ENCODE measurements at places on chromosomes 6 and 20. TPM values are rescaled to one million over a fixed set of nuclear protein-coding genes. Genes with fewer than 3 reads are reported as not detected.

Gene SLC24A3
- total RNA-seq: 5.2 TPM

DNA sequence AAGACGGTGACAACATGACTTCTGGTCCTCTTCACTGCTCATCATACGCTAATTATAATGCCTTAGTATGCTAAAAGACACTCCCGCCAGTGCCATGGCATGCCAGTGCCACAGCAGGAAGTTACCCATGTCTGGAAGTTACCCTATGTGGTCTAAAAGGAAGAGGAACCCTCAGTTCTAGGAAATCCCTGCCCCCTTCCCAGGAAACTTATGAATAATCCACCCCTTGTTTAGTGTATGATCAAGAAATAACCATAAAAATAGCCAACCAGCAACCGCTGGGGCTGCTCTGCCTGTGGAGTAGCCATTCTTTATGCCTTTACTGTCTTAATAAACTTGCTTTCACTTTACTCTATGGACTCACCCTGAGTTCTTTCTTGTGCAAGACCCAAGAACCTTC, 15.8 kb upstream of the SERPINB9 start:
- no peaks in the 10 kb centered on the region for H3K27me3 ChIP-seq
- no peak overlapping the region for H3K4me3 ChIP-seq
- H3K4me1 ChIP-seq: peaks cover 2% of the 10 kb centered on the region

DNA sequence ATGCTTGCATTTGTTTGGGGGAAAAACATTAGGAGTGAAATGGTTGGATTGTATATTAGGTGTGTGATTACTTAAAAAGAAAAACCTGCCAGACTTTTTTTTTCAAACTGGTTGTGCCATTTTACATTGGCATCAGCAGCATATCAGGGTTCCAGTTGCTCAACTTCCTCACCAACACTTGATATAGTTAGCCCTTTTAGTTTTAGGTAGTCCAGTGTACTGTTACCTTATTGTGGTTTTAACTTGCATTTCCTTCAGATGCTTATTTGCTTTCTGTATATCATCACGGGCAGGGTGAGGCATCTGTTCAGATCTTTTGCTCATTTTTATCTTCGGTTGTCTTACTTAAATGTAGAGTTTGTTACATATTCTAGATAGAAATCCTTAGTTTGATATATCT, 5.2 kb downstream of the XRN2 start:
- no peak overlapping the region for H3K4me3 ChIP-seq
- no peaks in the 10 kb centered on the region for H3K4me1 ChIP-seq

DNA sequence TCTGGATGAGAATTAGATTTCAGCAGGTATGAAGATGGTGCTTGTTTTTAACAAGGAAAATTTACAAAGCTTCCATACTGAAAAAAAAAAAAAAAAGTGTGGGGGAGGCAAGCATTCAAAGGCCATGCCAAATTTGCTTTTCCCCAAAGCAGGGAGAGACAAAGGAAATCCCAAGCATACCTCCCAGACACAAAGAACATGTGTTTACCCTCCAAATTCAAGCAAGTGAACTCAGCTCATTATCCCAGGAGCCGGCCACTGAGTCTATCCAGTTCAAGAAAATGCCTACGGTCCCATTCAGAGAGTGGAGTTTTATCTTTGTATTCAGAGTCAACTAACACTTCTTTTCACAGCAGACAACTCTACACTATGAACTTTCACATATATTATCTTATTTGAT, 102.7 kb upstream of the ID4 start:
- no peaks in the 10 kb centered on the region for H3K27me3 ChIP-seq
- H3K4me3 ChIP-seq: no peak overlapping the region
- no peaks in the 10 kb centered on the region for H3K4me1 ChIP-seq
- H3K27ac ChIP-seq: no peak overlapping the region
- H3K36me3 ChIP-seq: no peaks in the 10 kb centered on the region
- DNase-seq: no peak

DNA sequence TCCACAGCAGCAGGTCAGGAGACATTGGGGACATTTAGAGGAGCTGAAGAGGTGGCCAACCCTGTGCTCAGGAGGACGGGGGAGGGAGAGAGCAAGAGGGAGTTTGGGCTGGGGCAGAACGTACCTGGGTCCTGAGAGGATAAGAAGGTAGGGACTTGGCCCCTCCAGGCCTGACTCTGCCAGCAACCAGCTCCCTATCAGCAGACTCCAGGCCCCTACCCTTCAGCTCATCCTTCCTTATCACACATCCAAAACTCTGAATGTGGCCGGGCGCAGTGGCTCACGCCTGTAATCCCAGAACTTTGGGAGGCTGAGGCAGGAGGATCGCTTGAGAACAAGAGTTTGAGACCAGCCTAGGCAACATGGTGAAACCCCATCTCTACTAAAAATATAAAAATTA, 5.0 kb downstream of the STMN3 start:
- H3K36me3 ChIP-seq: no peaks in the 10 kb centered on the region
- no peaks in the 10 kb centered on the region for H3K27me3 ChIP-seq
- no peaks in the 10 kb centered on the region for H3K4me1 ChIP-seq

DNA sequence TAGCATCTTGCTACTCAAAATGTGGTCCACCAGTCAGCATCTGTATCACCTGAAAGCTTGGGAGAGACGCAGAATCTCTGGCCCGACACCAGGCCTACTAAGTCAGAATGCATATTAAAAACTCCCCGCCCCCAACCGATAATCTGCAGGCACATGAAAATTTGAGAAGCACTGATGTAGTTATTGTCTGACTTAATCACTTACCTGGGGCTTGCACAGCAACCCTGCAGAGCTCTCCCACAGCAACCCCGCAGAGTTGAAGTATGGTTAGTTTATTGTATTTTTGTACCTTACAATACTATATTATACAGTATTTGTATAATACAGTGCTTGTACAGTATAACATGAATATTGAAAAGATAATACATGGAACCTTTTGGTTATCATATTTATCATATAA, 53.7 kb downstream of the KLHL31 start:
- H3K4me1 ChIP-seq: peaks cover 9% of the 10 kb centered on the region
- no peak overlapping the region for H3K27ac ChIP-seq
- no peaks in the 10 kb centered on the region for H3K27me3 ChIP-seq

- H3K4me3 ChIP-seq: peak overlapping the region; percentile 89
- peaks cover 9% of the 10 kb centered on the region for H3K4me1 ChIP-seq
- no peaks in the 10 kb centered on the region for H3K27me3 ChIP-seq
- peak; percentile 95 for DNase-seq
Observed at GRCh38 chr20:324177-325044, 941 bp upstream of the SOX12 start.

Data from kidney (tissue), 22 donors.